ENCODE measurements at places on chromosomes 7 and 10. TPM values are rescaled to one million over a fixed set of nuclear protein-coding genes. Genes with fewer than 3 reads are reported as not detected.

Gene FGL2
- total RNA-seq: 1.6 TPM

Gene EBLN1
- not detected for total RNA-seq

Gene FKBP6
- not detected for total RNA-seq

Gene ADAMTS14
- total RNA-seq: 0.64 TPM

Gene GCK
- not detected for total RNA-seq

Gene FRAT1
- total RNA-seq: 1.6 TPM

Gene TFEC
- total RNA-seq: 0.56 TPM

Gene SCIN
- total RNA-seq: 1.1 TPM

Gene CHST15
- 6.1 TPM for total RNA-seq

Gene BUD31
- 98.9 TPM for total RNA-seq

Gene GBX1
- not detected for total RNA-seq

Gene MUC3A
- 0.16 TPM for total RNA-seq

Gene TBX20
- not detected for total RNA-seq

Gene LRIT1
- not detected for total RNA-seq

Gene LOXL4
- total RNA-seq: 1.1 TPM

Gene SAP25
- total RNA-seq: 0.32 TPM

Gene ETV1
- 3.3 TPM for total RNA-seq

Gene ZNHIT1
- 53.8 TPM for total RNA-seq

Gene CFAP58
- total RNA-seq: 0.12 TPM

All from esophagus mucosa (tissue), 1 donor.